C1 segment of cervical spinal cord (tissue), 14 donors: ENCODE measurements at places on chromosomes 16 and 17.

DNA sequence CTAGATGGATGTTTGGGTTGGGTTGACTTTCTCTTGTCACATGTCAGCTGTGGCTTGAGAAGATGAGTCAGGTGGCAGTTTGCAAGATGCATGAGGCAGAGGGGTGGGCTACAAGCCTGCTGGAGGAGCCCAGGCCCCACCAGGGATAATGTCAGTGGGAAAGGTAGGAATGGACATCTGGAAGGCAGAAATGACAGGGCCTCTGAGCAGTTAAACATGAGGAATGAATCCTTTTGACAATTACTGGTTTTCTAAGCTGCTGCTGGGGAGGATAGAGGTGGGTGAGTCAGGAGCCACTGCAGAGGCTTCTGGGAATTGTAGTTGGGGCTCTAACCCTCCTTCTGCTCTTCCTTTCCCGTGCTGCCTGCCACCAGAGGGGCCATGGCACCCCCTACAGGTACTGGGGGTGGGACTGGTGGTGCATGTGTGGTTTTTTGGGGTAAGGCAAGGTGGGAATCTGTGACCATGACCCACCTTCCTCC is 15.7 kb downstream of the SLC52A1 start:
- no peak for DNase-seq

- DNase-seq: no peak
These were observed 4.6 kb downstream of the TGFB1I1 start for GRCh38 chr16:31476303-31477219.

- no peak for DNase-seq
These were observed 2.4 kb downstream of the SLC25A35 start for GRCh38 chr17:8292639-8293395.

- no peak for DNase-seq
These were observed 25.3 kb downstream of the CDIP1 start for GRCh38 chr16:4513086-4513860.

- no peak for DNase-seq
These were observed 2.2 kb downstream of the GJC1 start for GRCh38 chr17:44827863-44828262.

GRCh38 chr16:49644145-49644463 is 211.8 kb downstream of the ZNF423 start:
- DNase-seq: no peak
